Brain (organoid and tissue), 16 donors: ENCODE measurements at places on chromosomes 12 and 14. TPM values are rescaled to one million over a fixed set of nuclear protein-coding genes. Genes with fewer than 3 reads are reported as not detected.

Gene SLC10A1
- not detected for polyA plus RNA-seq

Gene TAS2R42
- polyA plus RNA-seq: not detected

Gene RPGRIP1
- not detected for polyA plus RNA-seq

Gene ZDHHC22
- 30.2 TPM for polyA plus RNA-seq

Gene NR2C1
- 10.0 TPM for polyA plus RNA-seq

Gene FLRT2
- 3.9 TPM for polyA plus RNA-seq

Gene C12orf54
- not detected for polyA plus RNA-seq

Gene CD69
- not detected for polyA plus RNA-seq

Gene PLA2G1B
- not detected for polyA plus RNA-seq

Gene FAM90A1
- 0.29 TPM for polyA plus RNA-seq

Gene HOXC4
- not detected for polyA plus RNA-seq

Gene SLC8A3
- 2.3 TPM for polyA plus RNA-seq

Gene LRR1
- 10.6 TPM for polyA plus RNA-seq

Gene KERA
- not detected for polyA plus RNA-seq

Gene HOXC13
- not detected for polyA plus RNA-seq

Gene INSM2
- 0.48 TPM for polyA plus RNA-seq

Gene CLEC4E
- polyA plus RNA-seq: 6.3 TPM

Gene NXPH4
- polyA plus RNA-seq: 41.8 TPM

Gene TAS2R10
- not detected for polyA plus RNA-seq

Gene PWP1
- polyA plus RNA-seq: 37.3 TPM

Gene RIMKLB
- polyA plus RNA-seq: 5.4 TPM
